ENCODE measurements at places on chromosomes 3 and 15.

GRCh38 chr3:127067116-127067910 lies 84.4 kb downstream of the PLXNA1 start:
- DNase-seq = no peak

- no peak for DNase-seq
These were observed 1.7 kb downstream of the PAK2 start for GRCh38 chr3:196741249-196741889.

- no peak for DNase-seq
These were observed 24.3 kb downstream of the CACNA2D3 start for GRCh38 chr3:54146506-54147239.

DNA sequence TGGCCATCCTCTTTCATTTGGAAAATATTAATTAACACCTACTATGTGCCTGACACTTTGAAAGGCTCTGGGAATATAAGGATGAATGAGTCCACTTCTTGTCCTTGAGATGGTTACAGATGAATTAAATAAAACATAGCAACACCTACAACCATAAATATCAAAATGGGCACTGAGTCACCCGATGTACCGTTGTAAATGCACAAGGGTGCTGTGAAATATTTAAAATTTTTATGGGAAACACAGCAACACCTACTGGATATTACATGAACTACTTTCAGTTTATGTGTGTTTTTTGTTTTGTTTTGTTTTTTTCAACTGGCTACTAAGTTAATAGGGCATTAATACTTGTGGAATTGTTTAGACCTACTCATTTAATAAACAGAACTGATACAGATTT lies 239.0 kb upstream of the NAALADL2 start:
- no peak for DNase-seq

DNA sequence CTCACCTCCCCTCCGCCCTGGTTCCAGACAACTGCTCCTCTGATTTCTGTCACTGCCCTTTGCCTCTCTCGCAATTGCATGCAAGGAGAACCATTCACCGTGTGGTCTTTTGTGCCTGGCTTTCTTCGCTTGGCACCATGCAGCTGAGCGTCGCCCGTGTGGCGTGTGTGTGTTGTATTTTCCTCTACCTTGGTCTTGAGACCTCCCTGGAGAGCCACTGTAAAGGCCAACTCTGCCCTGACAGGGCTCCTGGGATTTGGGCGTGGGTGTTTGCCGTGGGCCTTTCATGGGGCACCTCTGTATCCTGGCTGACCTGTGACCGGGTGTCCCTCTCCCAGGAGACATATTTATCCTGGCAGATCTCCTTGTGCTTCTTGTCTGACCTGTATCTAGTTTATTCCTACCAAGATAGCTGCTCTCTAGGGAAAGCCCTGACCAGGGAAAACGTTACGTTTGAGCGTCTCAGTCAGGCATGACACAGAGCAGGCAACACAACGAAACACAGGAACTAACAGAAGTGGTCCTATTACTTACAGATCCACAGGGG lies 2.0 kb upstream of the PIGZ start:
- no peak for DNase-seq

DNA sequence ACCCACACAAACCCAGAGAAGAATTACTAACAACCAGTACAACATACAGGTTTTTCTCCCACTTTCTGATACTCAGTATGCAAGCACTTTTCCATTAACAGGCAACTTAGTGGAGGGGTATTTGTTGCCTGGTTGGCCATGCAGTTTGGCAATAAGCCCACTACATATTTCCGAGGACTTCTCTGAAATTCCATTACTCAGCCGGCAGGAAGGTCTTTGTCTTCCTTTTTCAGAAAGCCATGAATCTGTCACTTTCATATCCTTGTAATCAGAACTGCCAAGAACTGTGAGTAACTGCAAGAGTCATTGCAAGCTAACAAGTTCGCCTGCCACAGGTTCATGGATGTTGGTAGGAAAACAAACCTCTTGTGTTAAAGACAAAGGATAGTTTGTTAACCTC lies 422.3 kb upstream of the ROBO1 start:
- peak; percentile 92 for DNase-seq
